ENCODE measurements at places on chromosomes 2 and 18.

GRCh38 chr2:24174851-24175277 lies at the start of gene FAM228A:
Gene FAM228A (plus strand): TSS chr2:24175053. CDS start chr2:24175481, 428 bp downstream.
- no peak for DNase-seq

DNA sequence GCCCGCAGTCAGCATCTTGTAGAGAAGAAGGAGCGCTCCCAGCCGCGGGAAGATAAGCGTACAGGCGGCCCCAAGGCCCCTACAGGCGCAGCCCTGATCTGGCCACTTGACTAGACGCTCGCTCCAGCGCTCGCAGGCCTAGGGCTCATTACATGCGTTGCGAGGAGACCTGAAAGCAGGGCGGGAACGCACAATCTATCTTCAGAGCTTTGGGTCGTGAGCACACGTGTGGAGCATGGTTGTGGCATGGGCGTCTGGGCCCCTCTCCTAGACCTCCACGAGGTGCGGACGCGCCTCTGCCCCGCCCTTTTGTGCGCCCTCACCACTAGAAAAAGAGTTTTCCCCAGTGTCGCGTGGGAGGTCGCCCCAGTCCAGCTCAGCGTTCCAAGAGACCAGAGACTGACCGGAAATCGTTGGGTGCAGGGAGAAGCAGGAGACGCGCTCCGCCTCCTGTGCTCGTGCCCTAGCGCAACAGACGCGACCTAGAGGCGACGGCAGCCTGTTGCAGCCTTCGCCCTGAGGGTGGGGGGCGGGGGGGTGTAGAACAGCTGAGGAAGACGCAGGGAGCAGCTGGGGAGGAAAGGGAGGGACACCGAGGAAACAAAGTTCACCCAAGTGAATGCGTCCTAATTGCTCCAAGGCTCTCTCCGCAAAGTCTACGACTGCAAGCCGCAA lies 12.6 kb downstream of the NR4A2 start:
- DNase-seq, result no peak

GRCh38 chr2:133235968-133236367 lies 332.3 kb downstream of the NCKAP5 start:
- no peak for DNase-seq

DNA sequence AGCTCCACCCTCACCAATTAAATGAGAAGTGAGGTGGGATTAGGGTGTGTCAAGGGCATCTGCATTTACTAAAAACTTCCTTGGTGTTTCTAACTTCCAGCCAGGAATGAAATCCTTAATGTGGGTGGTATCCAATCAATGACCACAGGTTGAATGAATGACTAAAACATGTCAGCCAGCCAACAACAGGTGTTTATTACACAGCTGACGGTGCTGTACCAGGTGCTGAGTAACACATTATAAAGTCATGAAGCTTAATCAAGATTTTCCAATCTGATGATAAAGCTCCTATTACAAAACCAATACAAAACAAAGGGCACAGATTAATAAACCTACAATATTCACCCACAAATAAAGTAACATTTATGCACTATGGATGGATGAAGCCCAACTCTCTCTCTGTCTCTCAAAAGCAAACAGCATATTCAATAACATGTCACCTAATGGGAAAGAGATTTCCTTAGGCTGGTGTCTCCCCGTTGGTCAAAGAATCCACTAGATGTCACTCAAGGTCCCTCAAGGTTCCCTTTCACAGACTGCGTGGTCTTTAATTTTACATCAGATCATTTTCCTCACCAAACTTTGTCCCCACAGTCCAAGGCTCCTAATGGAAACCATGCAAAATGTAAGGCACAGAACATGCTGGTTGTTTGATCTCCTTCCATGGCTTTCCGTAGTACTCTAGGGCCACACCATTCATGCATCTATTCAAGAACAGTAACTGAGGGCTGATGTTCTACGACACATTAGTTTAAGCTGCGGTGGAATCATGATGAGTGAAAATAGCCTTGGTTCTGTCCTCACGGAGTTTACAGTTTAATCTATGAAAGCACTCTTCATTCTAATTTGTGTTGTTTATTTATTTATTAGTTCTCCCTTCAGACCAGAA lies 6.4 kb upstream of the PTPN4 start:
- DNase-seq, result no peak

DNA sequence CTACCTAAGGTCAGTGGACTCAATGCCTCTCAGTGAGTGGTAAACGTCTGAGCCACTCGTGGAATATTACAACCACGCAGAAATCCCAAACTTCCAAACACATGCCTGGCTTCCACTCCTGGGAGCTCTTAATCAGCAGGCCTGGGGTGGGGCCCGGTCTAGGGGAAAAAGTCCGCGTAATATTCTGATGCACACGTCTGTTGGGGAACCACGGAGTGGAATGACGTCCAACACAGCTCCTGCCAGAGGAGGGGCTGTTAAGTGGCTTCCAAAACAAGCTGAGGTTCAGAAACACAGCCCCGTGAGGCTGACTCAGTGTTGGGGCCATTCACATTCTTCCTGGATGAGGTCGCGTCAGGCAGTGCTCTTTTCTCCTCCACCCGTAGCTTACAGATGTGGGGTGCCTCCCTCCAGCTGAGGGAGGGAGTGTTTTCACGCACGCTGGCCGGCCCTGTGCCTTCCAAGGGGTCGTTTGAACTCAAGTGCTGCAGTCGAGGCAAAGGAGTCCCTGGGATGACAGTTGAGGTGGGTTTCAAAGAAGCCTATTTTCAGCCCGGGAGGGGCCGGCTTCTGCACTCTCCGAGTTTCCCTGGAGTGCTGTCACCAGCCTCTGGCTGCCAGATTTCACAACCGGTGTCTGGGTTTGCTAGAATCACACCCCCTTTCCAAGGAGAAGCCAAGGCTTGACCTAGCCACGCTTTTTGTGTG lies 73.1 kb downstream of the ACKR3 start:
- no peak for DNase-seq

DNA sequence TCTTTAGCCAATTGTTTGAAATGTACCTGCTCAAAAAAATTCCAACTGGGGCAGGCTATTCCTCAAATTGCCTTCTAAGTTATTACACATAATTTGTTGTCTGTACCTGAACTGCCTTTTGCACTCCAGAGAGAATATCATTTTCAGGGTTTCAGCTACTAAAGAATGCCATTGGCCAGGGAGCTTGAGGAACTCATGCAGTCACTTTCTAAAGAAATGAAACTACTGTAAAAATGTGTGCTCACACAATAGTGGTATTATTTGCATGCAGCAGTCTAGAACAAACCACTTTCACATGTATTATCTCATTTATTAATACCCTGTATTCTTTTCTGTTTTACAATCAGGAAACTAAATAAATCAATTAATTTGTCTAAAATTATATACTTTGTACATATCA lies 152.2 kb downstream of the PID1 start:
- DNase-seq, result no peak

GRCh38 chr2:30975156-30975555 lies 163.1 kb downstream of the GALNT14 start:
- DNase-seq, result no peak

DNA sequence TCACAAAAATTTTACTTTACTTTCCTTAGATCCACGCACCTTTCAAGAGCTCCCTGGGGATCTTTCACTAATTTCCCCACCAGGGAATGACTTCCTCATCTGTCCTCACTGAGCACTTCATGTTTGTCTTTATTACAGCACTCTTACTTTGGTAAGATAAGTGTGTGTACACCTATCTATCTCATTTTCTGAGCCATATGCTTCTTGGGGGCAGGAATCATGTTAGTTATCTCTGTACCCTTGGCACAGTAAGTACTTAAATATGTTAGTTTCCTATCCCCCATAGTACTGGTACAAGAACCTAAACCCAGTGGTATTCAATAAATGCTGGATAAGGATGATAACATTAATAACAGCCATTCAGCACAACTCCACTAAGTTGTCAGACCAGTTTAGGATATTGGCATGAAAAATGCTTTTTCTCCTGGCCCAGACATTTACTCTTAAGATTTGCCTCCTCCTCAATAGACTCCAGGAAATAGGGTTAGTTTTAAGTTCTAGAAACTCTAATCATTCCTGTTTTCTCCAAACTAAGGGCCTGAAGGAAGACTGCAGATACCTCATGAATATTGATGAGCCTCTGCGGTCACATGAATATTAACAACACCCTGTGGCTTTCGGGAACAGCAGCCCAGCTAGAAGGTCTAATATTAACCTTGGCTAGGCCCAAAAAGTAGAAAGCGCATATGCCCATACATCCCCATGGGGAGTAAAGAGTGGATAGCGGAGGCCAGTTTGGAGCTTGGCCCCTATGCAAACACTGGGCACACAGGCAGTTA lies 38.2 kb downstream of the NHEJ1 start:
- no peak for DNase-seq

- DNase-seq, result no peak
Observed at GRCh38 chr18:79934311-79935097, 16.9 kb downstream of the SLC66A2 start.

- no peak for DNase-seq
Observed at GRCh38 chr18:50454387-50454988, 79.6 kb downstream of the SKA1 start.

DNA sequence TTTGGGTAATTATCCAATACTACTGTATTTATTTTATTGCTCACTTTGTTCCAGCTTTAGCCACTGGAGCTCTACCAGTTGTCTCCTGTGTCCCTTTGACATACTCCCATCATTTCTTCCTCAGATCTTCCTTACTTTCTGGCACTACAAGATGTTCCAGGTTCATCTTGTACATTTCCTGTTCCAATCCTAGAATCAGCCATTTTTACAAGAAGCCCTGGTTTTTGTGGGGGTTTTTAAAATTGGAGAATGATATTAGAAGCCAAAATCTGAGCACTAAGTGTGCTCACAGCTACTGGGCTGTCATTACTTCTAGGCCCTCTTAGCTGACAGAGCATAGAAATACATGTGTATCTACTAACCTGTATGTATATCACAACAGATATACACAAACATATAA lies 164.3 kb downstream of the ZFP36L2 start:
- no peak for DNase-seq

GRCh38 chr2:230473378-230473777 lies 57.4 kb downstream of the SP100 start:
- DNase-seq, result no peak

DNA sequence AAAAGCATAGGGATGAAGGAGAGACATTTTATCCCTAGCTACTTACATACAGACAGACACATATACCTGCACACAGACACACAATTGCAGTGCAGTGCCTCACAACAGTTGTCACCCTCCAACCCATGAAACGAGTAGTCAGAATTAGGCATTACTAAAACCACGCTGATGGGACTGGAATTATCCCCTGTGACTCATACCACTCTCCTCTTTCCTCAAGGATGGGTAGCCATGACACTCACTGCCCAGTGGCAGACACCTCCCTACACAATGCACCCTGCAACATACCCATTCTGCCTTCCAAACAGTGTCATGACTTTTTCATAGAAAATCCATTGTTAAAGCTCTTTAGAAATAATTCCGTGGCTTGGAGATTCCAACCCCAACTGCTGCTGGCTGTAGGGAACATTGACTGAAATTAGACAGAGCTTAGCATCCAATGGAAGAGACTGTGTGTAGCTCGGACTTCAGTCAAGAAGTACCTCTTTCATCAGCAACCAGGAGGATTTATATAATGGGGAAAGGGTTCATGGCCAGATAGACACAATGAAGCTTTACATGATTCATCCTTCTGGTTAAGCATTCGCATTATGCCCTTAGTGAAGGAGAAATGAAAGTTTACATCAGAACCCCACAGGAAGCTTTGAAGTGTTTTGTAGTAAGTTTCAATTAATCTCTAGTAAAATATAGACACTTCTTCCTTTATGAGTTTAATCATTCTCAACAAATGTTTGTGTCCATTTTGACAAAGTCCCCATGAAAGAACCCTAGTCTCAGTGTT lies 155.2 kb downstream of the FBXO15 start:
- DNase-seq, result no peak

DNA sequence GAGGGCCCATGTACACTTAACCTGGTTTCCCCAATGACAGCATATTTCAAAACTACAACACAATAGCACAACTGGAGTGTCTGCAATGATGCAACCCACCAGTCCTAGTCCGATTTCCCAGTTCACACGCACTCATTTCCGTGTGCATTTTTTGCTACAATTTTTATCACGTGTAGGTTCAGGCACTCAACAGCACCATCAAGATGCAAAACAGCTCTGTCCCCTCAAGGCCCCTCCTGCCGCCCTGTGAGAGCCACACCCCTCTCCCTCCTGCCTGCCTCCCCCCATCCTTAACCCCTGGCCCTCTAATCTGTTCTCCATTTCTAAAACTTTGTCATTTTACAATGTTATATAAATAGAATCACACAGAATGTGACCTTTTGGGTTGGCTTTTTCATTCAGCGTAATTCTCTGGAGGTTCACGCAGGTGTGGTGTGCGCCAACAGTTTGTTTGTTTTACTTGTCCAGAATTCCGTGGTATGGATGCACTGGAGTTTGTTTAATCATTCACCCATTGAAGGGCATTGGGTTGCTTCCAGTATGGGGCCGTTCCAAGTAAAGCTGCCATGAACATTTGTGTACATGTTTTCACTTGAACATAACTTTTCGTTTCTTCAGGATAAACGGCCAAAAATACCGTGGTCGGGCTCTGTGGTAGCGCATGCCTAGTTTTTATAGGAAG lies 8.4 kb downstream of the KCNIP3 start:
- DNase-seq, result no peak

- no peak for DNase-seq
Observed at GRCh38 chr2:74659462-74659861, 5.4 kb downstream of the SEMA4F start.

GRCh38 chr2:165833156-165833555 lies 39.1 kb upstream of the GALNT3 start:
- no peak for DNase-seq

GRCh38 chr2:20447437-20448245 lies 767 bp downstream of the RHOB start:
- no peak for DNase-seq

- DNase-seq, result no peak
Observed at GRCh38 chr2:152508446-152508845, 173.5 kb downstream of the FMNL2 start.

- DNase-seq, result no peak
Observed at GRCh38 chr2:195741191-195741590, 84.2 kb downstream of the SLC39A10 start.

GRCh38 chr2:131142849-131143248 lies 37.7 kb downstream of the PLEKHB2 start:
- no peak for DNase-seq

DNA sequence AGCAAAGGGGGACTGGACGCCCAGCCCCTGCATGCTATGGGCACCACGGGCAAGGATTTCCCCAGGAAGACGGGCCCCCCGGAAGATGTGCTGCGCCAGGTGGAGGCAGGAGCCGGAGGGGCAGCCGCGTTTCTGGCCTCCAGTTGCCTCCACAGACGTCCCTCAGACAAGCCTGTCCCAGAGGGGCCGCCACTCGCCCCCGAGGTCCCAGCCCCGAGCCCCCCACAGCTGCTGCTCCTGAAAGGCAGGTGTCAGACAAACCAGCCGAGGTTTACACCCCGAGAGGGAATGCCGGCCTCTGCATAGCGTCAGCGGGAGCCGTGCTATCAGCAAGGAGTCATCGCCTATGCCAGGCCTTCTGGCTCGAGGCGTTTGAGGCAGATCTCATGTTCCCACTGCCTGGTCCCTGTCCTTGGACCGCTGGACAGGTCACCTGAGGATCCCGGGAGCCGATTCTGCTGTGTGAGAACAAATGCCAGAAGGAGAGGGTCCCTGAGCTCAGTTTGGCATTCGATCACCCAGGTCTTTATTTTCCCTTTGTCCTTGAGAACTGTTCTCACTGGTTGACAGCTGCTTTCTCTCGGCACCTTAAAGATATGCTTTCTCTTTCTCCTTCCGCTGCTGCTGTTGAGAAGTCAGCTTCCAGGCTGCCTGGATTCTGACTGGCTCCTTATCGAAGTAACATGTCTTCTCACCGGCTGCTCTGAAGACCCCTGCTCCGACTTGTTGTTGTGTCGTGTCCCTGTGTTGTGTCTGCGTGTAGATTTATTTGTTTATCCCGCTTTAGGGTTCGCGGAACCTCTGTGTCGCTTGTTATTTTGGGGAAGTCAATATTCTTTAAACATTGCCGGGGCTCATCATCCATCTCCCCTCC lies 20.6 kb downstream of the CROCC2 start:
- DNase-seq, result no peak
